ENCODE measurements at places on chromosomes 4 and X. TPM values are rescaled to one million over a fixed set of nuclear protein-coding genes. Genes with fewer than 3 reads are reported as not detected.

CLCN5 gene
- 3.0 TPM for total RNA-seq

NXF2 gene
- not detected for total RNA-seq

ITM2A gene
- not detected for total RNA-seq

F8A3 gene
- total RNA-seq: 21.0 TPM

PCSK1N gene
- total RNA-seq: 4.1 TPM

GRID2 gene
- 0.10 TPM for total RNA-seq

TMPRSS11D gene
- total RNA-seq: not detected

BRS3 gene
- total RNA-seq: not detected

DCAF16 gene
- total RNA-seq: 56.9 TPM

TMPRSS11A gene
- not detected for total RNA-seq

DNA sequence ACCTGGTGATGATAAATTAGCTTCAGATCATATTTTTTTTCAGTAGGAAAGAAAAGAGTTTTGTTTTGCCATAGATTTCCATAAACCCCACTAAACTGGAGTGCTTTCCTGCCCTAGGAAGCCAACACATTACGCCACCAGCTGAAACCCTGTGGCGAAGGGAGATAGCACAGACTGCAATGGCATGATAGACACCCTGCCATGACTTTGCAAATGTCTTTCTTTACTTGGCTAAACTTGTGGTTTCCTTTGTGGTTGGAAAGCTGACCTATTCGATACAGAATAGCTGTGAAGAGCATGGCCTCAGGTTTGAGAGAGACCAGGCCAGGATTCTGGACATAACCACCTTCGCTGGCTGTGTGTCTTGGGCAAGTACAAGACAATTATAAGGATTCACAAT is 19.1 kb downstream of the MFAP3L start:
- DNase-seq: peak; percentile 35

- DNase-seq: no peak
Measured at GRCh38 chrX:28581522-28581921, 5.7 kb upstream of the IL1RAPL1 start.

- peak; percentile 9 for DNase-seq
Measured at GRCh38 chrX:113726898-113727297, 857.0 kb upstream of the HTR2C start.

- DNase-seq: no peak
Measured at GRCh38 chrX:17831255-17831654, 29.8 kb downstream of the RAI2 start.

- peak; percentile 50 for DNase-seq
Measured at GRCh38 chr4:68175562-68176155, 46.0 kb upstream of the TMPRSS11F start.

DNA sequence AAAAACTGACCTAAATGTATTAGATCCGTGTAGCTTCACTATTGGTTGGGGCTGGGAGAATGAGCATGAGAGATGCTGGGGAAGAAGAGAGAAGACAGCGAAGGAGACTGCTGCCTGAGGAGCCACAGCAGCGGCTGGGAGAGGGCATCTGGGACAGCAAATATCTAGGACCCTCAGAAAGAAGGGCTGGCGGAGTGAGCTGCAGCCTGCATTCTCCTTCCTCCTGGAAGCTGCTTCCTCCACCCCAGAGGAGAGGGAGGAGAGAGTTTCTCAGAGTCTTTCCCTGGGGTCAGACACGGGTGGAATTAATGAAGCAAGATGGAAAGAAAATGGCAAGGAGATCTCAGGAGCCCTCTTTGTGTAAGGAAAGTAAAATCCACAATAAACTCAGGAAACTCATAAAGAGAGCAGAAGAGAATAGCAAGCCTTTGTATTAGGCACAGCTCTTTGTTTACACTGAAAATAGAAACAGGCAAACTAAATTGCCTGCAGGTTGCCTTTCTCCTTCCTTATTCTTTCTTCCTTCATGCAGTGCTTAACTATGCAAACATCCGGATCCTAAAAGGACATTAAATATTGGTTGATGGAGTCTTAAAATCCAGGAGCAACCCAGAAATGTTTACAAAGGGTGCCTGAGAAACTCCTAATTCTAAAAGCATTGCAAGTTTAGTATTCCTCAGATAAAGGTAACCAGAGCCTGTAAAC is 130.3 kb upstream of the GALNT7 start:
- no peak for DNase-seq

DNA sequence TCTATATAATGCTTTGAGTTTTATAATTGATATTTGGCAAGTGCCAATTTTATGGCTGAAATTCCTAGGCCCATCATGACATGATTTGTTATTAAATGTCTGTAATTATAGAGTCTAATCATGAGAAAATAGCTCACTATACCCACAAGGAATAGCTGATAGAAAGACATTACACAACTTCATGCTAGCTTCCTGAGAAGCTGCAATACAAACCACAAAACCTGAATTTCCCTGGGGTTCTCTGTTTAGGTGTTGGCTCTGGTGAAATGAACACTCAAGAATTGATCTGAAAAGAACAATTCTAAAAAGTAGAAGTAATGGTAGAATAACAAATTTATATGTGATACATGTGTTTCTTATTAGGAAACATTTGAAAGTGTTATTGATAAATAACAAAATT is 169.6 kb downstream of the GASK1B start:
- DNase-seq: no peak

DNA sequence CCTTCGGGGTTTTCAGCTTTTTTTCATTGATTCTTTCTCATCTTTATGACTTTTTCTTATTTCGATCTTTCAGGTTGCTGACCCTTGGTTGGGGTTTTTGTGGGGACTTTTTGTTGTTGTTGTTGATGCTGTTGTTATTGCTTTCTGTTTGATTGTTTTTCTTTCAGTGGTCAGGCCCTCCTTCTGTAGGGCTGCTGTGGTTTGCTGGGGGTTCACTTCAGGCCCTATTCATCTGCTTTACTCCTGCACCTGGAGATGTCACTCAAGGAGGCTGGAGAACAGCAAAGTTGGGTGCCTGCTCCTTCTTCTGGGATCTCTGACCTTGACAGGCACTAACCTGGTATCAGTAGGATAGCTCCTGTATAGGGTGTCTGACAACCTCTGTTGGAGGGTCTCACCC is 39.9 kb upstream of the PCDH18 start:
- no peak for DNase-seq

DNA sequence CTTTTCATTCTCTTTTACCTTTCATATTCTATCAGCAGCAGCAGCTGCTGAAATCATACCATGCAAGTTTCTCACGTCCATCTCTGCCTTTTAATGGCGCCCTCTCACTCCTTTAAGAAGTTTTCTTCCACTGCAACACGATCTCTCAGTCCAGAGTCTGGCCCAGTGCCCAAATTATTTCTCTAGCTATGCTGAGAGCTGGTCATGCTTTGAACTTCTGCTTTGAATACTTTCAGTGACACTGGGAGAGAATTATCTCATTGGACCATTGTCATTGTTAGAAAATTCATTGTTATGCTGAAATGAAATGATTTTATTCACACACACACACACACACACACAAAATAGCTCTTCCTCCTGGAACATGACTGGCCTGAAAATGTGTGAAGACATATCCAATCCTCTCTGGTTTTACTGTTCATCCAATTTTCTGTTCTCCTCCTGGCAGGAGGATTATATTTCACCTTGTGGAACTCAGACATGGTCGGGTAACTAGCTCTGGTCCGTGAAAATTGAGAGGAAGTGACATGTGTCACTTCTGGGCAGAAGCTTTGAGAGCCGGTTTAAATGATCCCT is 1.3 kb upstream of the PDHA1 start:
- DNase-seq: peak; percentile 10

DNA sequence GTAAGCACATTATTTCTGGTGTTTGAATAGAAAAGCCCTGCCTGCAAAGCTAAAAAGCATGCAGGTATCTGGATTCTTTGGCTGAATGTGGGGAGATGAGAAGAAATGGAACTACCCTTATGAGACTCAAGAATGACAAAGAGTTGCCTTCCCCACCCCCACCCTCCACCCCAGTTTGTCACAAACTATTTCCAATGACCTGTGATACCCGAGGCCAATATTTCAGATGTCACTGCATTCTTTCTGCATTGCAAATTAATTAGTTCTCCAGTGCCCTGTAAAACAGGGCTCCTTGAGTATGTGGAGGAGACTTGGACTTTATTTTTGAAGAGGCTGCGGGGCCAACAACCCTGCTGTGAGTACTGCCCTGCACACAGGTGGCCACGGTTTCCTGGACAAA is 116.4 kb downstream of the ZNF827 start:
- DNase-seq: no peak

DNA sequence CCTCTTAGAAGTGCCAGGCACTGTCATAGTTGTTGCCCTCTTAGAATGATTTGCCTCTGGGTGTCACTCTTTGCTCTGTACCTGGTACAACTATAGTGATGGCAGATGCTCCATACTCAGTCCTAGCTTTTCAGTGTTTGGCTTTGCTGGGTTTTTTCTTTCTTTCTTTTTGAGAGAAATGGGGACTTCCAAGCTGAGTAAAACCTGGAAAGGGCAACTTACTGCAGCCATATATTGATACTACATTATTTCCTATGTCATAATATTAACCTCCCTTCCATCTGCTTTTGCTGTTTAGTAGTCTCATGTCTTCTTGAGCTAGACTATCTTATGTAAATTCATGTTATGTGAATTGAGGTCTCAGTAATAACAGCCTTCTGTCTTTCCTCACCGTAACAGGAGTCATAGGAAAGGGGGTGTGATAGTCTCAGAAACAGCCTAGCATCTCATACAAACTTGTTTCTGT is 49.0 kb downstream of the NIPAL1 start:
- no peak for DNase-seq

DNA sequence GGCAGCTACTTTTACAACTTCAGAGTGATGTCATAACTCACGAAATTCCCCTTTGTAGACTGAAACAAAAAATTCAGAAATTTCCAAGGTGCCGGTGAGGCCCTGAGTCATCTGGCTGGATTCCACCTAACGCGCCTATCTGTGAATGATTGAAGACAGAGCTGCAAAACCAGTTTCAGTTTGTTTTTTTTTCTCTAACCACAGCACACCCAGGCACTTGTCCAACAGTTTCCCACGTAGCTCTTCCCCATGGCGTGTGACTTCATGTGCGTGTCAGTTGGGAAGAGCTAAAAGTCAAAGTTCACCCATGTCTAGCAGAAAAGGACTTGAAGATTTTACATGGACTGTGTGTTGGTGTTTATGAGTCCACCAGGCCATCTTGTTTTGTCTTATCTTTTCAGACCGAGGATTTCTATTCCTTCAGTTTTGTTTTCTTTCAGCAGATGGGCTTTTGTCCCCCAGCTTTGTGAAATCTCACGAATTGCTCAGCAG is 16.4 kb downstream of the TCEANC start:
- DNase-seq: peak; percentile 98

DNA sequence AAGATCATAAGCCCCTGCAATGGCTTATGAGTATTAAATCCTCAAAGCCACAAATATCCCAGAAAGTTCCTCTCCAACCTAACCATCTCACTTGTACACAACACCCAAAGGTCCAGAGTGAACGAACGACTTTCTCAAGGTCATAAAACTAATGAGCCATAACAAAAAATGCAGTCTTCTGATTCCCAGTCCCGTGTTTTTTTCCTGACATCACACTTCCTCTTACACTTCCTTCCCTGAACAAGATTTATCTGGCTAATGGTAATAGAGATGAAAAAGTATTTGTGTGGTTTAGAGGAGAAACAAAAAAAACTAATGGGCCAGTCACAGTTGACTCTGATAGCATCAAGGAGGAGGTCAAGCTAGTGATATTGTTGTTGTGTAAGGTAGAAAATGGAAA is 99.5 kb upstream of the KLHL13 start:
- peak; percentile 87 for DNase-seq

GRCh38 chrX:154486396-154487207 is at the start of gene UBL4A:
Gene UBL4A, minus strand, starts transcription at chrX:154486615. Its CDS starts 31 bp downstream, at chrX:154486584.
- peak; percentile 73 for DNase-seq

- no peak for DNase-seq
Measured at GRCh38 chr4:7812231-7812857, 127.3 kb downstream of the AFAP1 start.

- peak; percentile 56 for DNase-seq
Measured at GRCh38 chr4:10554694-10555093, 97.5 kb upstream of the ZNF518B start.

DNA sequence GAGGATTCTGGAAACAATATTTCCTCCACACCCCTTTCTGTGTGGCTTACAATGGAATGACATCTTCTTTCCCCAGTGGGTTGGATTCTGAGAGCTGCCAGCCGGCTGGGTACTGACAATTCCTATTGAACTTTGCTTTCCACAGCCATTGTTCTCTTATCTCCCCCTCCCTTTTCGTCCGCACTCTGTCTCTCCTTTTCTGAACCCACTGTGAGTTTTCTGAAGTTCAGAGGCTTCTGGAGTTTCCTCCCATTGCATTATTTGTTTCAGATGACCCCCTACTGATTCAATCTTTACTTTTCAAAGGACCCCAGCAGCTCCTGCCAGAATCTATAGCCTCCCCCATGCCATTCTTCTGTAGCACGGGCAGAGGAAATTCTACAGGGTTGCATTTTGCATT is 10.4 kb downstream of the SMPX start:
- DNase-seq: no peak

- no peak for DNase-seq
Measured at GRCh38 chr4:41181037-41181436, 33.3 kb downstream of the APBB2 start.

DNA sequence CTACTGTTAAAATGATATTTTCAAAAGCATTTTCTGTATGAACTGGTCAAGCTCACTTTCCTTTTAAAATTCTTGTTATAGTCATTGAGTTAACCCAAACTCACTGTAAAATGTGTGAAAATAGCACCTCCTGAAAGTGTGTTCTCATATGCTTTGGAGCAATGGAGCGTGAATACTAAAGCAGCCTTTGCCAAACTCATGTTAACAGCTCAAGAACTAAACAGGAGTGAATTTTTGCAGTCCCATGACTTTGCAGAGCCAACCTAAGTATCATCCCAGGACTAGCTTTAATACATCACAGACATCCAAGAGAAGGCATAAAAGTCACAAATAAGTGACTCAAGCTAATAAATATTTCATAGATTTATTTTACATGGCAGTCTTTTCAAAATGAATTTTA is 2.3 kb downstream of the AMMECR1 start:
- DNase-seq: peak; percentile 21

GRCh38 chrX:129099207-129099606 is 424.1 kb downstream of the SMARCA1 start:
- no peak for DNase-seq

DNA sequence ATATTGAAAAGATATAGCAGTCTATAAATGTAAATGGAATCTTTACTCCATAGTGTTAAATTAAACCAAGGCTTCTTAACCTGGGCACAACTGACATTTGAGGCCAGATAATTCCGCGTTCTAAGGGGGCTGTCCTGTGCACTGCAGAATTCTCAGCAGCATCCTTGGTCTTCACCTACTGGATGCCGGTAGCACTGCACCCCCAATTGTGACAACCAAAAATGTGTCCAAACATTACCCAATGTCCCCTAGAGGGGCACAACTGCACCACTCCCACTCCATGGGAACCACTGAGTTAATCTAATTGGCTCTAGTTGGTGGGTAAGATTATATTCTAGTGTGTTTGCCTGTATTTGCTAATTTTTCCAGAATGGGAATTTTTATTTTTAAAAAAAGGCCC is 16.6 kb downstream of the AP1S2 start:
- no peak for DNase-seq

DNA sequence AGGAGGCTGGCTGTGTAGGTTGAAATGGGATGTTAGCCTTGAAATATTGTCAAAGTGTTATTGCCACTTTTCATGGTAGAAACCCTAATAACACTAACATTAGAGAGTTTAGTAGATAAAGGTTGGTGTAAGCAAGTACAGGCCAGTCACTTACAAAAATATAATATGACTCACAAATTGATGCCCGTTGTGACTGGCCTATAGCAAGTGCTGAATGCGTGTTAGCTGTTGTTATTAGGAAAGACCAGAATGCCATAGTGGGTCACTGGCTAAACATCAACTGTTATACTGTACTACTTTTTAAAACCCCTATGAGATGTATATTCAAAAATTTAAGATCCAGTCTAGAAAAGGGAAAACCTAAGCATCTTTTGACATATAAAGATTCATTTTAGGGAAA is 20.4 kb upstream of the GDPD2 start:
- DNase-seq: no peak

All from M059J (cell line).